Mammary epithelial cell (primary cell): ENCODE measurements at places on chromosomes 16 and 17.

DNA sequence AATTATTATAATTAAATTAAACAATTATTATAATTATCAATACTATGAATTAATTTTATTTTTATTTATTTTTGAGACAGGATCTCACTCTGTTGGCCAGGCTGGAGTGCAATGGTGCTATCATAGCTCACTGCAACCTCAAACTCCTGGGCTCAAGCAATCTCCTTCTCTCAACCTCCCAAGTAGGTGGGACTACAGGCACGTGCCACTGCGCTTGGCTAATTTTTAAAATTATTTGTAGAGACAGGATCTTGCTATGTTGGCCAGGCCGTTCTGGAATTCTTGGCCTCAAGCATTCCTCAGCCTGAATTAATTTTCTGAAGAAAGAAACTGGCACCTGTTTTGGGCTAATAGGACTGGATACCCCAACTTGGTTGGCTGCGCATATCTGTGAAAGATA lies 10.3 kb downstream of the GNA13 start:
- no peak for DNase-seq

DNA sequence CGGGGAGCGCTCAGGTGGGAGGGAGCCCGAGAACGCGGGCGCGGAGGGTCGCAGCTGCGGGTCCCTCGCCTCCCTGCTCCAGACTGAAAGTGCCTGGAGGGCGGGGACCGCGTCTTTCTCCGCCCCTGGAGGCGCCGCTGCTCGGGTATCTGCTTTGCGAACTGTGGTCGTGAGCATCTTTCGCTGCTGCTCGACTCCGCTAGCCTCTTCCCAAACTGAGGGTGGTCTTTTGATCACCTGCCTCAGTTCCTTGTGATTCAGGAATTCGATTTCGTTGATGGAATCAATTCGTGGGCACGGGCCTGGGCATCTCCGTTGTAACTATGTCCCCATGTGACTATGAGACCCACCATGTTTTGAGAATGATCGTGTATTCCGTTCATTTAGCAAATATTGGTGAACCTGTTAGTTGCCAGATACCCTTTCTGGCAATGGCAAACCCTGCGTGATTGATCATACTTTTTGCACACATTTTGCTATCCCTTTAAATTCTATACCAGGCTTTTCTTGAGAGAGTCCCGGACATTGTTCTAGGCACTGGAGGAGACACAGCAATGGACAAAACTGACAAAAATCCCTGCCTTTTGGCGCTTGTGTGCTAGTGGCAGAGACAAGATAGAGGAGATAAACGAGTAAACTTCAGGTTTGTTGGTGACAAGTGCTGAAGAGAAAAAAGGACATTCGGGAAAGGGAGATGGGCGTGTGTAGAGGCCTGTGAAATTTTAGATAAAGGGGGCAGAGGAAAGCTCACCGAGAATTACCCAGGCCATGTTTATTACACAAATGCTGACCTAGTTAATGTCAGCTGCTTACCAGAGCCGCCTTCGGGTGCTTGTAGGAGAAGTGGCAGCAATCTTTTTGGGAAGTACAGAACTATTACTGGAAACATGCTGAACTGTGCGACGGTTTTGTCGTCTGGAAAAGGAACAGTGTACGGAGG lies 948 bp downstream of the UTP18 start:
- DNase-seq, result no peak

GRCh38 chr16:80974649-80975376 lies 31.9 kb downstream of the CMC2 start:
- DNase-seq, result no peak

DNA sequence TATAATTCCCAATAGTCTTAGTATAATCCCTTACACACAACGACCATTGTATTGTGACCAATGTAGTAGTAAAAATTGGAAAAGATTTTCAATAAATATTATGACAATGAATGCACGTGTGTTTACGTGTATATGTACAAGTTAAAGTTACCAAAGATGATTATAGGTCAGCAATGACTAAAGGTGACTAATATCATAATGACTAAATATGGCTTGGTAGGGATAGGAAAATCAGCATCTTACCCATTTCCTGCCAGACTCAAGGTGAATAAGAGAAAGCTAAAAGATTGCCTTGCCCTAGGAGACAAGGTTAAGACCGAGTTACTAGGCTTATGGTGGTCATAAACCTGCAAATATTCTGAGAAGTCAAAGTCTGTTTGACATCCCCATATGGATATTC lies 34.4 kb downstream of the CPD start:
- DNase-seq, result peak; percentile 70

GRCh38 chr17:66834426-66834918 lies 445 bp upstream of the CACNG5 start:
- DNase-seq, result no peak

GRCh38 chr17:27494192-27495091 lies 38.2 kb downstream of the KSR1 start:
- peak; percentile 51 for DNase-seq

- no peak for DNase-seq
Measured at GRCh38 chr16:11655655-11656054, 12.6 kb upstream of the SNN start.

- no peak for DNase-seq
Measured at GRCh38 chr16:56244612-56245011, 53.3 kb downstream of the GNAO1 start.

- no peak for DNase-seq
Measured at GRCh38 chr17:50480142-50480764, 1.6 kb downstream of the RSAD1 start.

- no peak for DNase-seq
Measured at GRCh38 chr17:29138184-29138955, 41.8 kb downstream of the MYO18A start.

GRCh38 chr17:36890398-36891168 lies 46.7 kb upstream of the LHX1 start:
- no peak for DNase-seq

DNA sequence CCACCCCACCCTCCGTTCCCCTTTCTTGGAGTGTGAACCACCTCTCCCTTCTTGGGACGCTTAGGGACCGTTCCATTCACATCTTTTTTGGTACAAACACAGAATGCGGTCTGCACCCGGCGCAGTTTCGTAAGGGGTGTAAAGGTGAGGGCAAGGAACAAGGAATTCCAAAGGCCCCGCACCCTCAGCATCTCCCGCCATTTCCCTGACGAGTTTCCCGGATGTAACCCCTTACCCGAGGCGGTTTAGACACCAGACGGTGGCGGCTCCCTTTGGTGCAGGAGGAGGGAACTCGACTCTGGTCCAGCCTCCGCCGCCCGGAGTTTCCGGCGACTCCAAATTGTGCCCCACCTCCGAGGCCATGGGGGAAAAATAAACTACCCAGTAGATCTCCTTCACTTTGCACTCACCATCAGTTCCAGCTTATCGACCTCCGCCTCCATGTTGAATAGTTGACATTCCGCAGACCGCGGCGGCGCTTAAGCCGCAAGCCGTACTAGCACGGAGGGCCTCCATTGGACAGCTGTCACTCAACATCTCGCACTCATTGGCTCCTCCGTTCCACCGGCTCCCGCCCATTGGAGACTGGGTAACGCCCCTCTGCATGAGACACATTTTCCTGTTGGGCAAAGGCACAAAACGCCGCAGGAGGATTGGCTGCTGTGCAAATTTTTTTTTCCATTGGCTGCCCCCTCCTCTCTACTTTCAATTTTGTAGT lies at the start of gene SKA2:
Gene SKA2 (minus strand): TSS at position 466 of the 718 bp plus-strand sequence. CDS start 23 bp downstream, at position 443.
- DNase-seq, result no peak

GRCh38 chr17:75011401-75012095 lies 922 bp upstream of the MRPL58 start:
- no peak for DNase-seq

GRCh38 chr17:7016418-7016817 lies 4.0 kb downstream of the RNASEK start:
- no peak for DNase-seq

- DNase-seq, result peak; percentile 15
Measured at GRCh38 chr16:86634292-86634691, 55.9 kb downstream of the FOXL1 start.

GRCh38 chr16:69833357-69834282 lies 71.5 kb downstream of the WWP2 start:
- no peak for DNase-seq

DNA sequence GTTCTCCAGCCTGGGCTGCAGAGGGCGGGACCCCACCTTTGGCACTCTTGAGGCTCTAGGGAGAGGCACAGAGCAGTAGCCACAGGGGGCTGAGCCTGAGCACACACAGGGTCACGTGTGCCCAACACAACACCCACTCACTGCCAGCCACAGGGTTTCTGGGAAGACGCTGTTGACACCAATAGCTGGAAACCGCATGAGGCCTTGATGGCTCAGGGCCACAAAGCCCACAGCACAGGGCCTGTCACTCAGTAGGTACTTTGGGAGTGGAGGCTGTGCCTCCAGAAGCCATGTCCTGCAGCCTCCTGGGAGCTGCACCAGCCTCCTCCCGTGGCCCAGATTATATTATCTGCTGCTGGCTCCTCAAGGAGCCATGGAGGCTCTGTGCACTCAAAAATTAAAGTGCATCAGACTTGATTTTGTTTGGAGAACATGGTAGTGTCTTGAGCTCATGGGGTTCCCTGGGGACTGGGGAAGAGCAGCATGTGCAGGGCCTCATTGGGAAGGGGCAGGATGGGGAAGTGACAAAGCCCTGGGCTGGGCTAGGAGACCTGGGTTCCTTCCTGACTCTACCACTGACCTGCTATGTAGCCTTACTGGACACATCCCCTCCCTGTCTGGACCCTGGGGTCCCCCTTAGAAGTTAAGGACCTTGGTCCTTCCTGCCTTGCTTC lies 12.5 kb upstream of the SREBF1 start:
- DNase-seq, result no peak

DNA sequence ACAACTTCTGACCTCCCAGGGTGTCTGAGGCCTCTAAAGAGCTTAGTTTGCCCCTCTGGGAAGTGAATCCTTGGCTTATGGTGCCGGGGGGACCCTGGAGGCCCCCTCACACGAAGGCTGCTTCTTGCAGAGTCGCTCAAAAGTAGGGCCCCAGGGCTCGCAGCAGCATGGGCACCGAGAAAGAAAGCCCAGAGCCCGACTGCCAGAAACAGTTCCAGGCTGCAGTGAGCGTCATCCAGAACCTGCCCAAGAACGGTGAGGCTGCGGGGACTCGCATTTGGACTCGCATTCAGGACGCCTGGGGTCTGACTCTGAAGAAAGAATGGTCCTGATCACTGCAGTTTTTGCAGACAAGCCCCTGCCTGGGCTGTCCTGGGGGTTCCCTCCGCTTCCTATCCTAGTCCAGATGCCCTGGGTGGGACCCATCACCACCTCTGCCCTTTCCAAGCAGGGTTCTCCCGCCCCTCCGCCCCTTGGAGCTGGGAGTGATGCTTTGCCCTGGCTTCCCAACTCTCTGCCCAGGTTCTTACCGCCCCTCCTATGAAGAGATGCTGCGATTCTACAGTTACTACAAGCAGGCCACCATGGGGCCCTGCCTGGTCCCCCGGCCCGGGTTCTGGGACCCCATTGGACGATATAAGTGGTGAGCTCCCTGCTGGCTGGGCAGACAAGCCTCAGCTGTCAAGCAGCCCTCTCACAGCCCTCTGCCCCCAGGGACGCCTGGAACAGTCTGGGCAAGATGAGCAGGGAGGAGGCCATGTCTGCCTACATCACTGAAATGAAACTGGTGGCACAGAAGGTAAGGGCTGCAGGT lies 698 bp downstream of the ACBD4 start:
- no peak for DNase-seq

DNA sequence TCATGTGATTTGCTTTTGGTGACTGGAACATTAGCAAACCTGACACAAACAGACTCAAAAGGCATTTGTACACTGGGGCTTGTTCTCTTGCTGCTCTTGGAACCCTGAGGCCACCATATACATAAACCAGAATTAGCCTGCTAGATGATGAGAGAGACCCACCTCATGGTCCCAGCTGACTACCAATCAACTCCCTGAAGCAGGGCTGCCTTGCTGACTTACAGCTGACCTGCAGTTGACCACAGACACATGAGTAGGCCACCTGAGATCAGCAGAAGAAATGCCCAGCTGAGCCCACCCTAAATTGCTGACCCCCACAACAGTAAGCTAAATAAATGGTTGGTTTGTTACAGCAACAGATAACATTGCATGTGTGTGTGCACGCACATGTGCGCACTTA lies 28.7 kb downstream of the BRIP1 start:
- DNase-seq, result no peak

DNA sequence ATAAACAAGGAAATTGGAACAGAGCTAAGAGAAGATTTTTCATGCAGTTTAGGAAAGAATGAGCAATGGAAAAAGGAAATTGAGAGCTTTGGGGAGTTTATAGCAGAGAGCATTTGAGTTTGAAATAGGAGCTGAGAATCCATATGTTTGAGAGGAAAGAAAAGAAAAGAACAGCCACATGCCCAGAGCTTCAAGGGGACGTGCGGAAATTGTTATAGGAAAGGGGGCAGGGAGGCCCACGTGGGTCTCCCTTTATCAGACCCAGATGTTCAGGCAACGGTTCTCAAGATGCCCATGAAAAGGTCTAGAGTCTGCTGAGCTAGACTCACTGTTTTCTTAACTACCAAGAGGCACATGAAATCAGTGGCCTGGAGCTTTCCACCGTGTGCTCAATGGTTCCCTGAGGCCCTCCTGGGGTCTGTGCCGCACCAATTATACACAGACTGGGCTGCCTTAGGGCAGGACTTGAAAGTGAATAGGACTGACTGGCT lies 31.2 kb downstream of the CHD9 start:
- no peak for DNase-seq

GRCh38 chr17:81374890-81375289 lies 20.4 kb upstream of the BAHCC1 start:
- DNase-seq, result no peak

- no peak for DNase-seq
Measured at GRCh38 chr16:15523092-15523541, 88.7 kb downstream of the BMERB1 start.

DNA sequence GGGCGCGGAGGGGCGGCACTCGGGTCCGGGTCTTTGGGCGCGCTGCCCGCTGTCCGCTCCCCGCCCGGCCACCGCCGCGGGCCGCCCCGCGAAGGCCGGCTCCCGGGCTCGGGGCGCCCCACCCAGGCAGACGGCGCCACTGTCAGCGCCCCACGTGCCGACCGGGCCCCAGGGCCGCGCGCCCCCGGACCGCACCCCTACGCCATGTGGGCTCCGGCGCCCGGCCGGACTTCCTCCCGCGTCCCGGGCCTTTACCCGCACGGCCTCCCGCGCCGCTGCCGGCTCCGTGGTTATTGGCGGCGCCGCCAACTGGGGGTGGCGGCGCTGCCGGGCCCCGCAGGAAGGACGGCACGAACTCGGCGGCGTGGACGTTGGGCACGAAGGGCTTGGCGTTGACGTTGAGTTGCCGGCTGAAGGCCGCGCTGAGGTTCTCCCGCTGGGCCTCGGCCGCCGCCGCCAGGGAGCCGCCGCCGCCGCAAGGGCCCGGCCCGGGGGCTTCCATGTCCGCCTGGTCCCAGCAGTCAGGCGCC lies 577 bp downstream of the GSPT1 start:
- peak; percentile 33 for DNase-seq

GRCh38 chr16:77584205-77584859 lies 138.0 kb upstream of the NUDT7 start:
- peak; percentile 47 for DNase-seq

GRCh38 chr16:22302776-22303363 lies 5.7 kb downstream of the POLR3E start:
- DNase-seq, result no peak

GRCh38 chr17:13520899-13521572 lies 80.7 kb downstream of the HS3ST3A1 start:
- peak; percentile 8 for DNase-seq
